ENCODE measurements at places on chromosomes 12 and 14.

GRCh38 chr12:19236656-19237055 lies 107.1 kb downstream of the PLEKHA5 start:
- DNase-seq: no peak

GRCh38 chr14:102927878-102928411 lies 5.5 kb downstream of the AMN start:
- DNase-seq: no peak

DNA sequence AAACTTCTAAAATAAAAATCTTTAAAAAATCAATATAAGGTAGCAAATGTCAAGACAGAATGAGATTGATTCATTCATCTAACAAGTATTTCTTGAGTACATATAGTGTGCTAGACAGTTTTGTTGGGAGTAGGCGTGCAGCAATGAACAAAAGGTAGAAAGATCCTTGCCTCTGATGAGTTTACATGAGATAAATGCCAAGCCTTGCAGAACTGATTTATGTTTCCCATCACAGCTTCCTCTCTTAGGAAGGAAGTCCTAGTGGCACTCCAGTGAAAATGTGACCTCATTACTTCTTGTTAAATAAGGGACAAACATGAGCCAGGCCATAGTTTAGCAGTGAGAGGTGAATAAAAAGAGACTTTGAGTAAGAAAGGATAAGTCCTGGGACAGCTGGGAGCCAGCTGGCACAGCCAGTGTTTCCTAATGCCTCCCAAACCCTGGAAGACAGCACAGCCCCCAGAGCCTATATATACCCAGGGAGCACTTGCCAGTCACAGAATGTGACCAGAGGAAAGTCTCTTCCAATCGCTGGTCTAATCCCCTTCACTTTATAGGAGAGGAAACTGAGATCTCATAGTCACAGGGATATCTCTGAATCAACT lies 4.7 kb upstream of the COCH start:
- no peak for DNase-seq

DNA sequence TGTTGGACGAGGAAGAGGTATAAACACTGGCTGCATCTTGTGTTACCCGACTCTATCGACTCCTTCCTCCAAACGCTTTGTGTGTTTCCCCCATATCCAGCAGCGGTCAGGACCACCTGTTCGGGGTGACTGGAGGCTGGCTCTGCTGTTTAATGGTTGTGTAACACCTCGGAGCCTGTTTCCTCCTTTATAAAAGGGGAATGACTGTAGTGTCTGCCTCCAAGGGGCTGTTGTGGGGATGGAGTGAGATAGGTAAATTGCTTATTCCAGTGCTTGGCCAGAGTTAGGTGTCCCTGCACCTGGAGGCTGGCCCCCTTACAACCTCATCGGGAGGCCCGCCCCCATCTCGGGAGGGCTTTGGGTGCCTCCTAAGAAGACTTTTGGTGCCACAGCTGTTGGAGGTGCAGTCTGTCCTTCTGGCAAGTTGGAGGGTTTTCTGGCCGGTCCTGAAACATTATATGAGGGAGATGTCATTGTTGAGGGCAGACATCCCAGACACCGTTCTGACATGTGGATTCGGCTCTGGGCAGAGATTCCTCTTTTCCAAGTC lies 1.1 kb downstream of the MLXIP start:
- DNase-seq: no peak

DNA sequence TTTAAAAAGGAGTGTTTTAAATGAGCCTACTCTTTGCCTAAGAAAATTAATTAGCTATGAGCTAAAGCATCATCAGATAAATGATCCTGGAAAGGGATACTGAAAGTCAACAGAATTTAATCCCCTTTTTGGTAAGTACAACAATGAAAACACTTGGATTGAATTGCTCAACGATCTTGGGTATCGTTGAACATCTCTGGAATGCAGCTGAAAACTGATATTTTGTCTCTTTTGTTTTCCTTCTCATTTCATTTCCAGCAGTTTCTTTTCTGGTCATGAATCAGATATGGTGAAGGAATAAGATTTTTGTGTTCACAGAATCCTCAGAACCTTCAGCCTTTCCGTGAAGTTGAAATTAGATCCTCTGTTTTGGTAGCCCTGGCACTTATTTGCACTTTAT lies 771.2 kb downstream of the FSCB start:
- DNase-seq: no peak

- no peak for DNase-seq
Measured at GRCh38 chr12:25051656-25052195, 102.8 kb upstream of the BCAT1 start.

GRCh38 chr12:104928036-104928745 lies 29.9 kb downstream of the SLC41A2 start:
- no peak for DNase-seq

- no peak for DNase-seq
Measured at GRCh38 chr12:106690569-106691305, 83.7 kb upstream of the RIC8B start.

DNA sequence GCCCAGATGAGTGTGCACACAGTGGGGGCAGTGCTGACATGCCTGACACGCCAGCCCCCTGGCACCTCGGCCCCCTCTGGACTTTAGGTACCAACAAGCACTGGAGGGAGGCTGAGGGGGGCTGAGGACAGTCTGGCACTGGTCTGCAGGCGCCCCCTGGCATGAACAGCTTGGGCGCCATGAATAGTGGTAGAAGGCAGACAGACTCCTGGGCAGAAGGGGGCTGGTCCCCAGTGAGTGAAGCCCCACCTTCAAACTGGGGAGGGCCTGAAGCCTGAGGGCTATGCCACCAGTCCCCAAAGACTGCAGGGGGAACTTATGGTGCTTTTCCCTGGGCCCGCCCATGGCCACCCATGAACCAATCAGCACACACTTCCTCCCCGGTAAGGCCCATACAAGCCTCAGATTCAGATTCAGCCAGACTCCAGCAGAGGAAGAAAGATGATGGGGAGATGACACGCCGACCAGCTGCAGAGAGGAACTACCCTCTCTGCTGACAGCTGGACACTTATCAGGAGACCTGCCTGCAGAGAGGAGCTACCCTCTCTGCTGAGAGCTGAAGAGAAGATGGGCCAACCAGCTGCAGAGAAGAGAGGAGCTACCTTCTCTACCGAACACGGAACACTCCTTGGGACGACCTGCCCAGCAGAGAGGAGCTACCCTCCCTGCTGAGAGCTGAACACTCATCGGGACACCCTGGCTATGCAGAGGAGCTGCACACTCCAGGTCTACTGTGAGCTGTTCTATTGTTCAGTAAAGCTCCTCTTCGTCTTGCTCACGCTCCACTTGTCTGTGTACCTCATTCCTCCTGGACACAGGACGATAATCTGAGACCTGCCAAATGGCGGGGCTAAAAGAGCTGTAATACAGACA lies 324.5 kb downstream of the PCNX1 start:
- no peak for DNase-seq

DNA sequence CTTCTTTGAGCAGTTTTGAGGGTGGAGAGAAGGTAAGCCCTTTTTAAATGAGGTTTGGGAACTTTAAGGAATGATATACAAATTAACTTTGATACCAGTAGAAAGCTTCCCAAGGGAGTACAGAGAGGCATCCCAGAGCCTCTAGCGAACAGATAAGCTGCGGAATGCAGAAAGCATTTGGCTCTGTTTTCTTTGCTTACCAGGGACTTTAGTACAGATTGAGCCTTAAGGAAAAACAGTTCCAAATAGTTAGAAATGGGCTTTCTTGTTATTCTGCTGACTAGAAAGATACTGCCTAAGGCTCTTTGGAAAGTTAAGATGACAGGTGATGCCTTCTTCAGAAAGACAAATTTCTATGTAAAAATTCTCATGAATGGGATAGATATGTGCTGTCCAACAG lies 261.7 kb upstream of the FOXN3 start:
- no peak for DNase-seq

- DNase-seq: peak; percentile 51
Measured at GRCh38 chr12:94545935-94546771, 86.5 kb upstream of the CEP83 start.

- DNase-seq: no peak
Measured at GRCh38 chr12:96186607-96187301, 7.4 kb upstream of the ELK3 start.

DNA sequence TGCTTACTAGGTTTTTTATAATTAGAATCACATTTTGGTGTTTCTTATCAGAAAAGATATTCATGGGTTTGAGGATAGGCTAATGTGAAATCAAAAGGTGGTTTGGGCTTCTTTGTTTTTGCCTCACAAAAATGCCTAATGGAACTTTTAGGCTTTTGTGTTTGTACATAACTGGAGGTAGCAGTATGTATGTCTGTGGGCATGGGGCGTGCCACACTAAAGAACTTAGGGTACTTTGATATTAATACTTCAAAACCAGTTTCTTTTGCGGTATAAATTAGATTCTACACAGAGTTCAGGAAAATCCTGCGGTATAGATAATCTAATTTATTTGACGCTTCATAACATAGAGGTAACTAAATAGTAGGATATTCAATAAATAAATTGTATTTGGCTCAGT lies 1.9 kb downstream of the ETV6 start:
- no peak for DNase-seq

DNA sequence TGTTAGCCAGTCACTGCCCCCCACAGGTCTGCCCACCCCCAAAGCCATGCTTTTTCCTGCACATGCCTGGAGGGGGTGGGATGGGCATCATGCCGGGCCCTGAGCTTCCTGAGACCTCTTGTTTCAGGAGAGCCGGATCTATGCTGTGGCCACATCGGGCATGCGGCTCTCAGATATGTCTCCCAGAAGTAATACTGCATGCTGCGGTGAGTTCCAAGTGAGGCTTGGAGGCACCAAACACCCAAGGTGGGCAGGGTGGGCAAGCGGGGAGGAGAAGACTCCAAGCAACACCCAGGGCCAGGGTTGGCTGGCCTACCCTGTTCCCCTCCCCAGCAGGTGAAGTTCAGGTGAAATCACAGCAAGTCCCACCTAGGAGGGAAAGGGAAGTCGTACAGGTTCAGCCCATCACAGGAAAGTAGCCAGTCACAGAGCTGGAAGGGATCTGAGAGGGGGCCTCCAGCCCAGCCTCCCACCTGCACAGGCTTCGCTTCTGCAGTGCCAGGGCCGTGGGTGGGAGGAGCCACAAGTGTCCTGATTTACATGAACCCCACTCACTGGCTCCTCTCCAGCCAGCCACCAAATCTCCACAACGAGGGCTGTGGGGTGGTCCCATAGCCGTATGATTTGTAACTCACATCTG lies 30.9 kb downstream of the PIGH start:
- DNase-seq: no peak

GRCh38 chr12:52561880-52562449 lies 9.0 kb upstream of the KRT71 start:
- no peak for DNase-seq

DNA sequence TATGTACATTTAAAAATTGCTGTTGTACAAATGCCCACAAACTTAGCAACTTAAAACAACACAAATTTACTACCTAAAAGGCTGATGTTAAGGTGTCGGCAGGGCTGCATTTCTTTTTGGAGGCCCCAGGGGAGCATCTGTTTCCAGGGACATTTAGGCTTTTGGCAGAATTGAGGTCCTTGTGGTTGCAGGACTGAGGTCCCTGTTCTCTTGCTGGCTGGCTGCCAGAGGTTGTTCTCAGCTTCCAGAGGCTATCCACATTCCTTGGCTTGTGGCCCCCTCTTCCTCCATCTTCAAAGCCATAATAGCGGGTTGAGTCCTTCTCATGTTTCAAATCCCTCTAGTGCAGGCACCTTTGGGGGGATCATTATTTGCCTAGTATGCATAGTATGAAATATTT lies 22.4 kb upstream of the KRT83 start:
- no peak for DNase-seq

DNA sequence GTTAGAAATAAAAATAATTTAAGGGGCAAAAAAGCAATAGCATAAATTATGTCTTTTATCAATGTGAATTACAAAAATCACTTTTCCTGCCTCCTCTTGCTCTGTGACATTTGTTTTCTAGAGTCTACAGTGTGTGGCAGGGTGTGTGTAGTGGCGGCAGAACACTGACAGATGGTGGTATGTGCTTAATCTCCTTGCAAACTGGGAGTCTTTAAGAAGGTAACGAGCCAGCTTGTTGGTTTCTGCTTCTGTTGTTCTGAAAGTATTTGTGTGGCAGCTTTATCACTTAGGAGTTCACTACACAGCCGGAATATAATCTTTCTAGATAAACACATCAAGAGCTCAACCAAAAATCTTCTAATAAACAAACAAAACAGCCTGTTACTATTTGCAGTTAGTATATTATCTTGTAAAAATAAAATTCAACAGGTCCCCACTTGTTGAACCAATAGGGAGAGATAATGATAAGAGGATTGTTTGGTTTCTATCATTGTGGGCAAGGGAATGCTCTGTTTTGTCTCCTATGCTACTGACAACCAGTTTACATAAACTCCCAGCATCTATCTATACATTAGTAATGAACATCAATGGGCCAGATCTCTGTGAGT lies 13.0 kb downstream of the CDKL1 start:
- DNase-seq: no peak

DNA sequence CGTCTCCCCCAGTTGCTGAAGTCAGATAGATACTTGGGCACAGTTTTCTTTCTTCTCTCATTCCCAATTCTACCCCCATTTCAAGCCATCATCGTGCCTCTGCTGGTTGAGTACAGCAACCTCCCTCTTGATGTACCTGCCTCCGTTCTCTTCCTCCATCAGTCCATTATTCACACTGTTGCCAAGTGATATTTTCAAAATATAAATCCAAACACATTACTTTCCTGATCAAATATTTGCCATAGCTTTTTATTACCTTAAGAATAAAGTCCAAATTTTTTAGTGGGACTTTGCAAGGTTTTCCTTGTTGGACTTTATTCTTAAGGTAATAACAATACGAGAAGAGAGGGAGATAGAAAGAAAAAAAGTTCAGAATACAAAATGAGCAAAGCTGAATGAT lies 18.6 kb upstream of the SSPN start:
- no peak for DNase-seq

GRCh38 chr14:65999865-66000264 lies 486.3 kb upstream of the CCDC196 start:
- no peak for DNase-seq

- DNase-seq: no peak
Measured at GRCh38 chr12:124294780-124295341, at the start of gene RFLNA. TSS of gene RFLNA (plus strand) at chr12:124295093. CDS start at chr12:124295430, 337 bp downstream.

GRCh38 chr14:94337274-94337673 lies 14.1 kb upstream of the SERPINA6 start:
- no peak for DNase-seq

- no peak for DNase-seq
Measured at GRCh38 chr14:39138440-39138839, 24.3 kb downstream of the GEMIN2 start.

GRCh38 chr12:119940897-119941296 lies 48.1 kb upstream of the BICDL1 start:
- peak; percentile 73 for DNase-seq

DNA sequence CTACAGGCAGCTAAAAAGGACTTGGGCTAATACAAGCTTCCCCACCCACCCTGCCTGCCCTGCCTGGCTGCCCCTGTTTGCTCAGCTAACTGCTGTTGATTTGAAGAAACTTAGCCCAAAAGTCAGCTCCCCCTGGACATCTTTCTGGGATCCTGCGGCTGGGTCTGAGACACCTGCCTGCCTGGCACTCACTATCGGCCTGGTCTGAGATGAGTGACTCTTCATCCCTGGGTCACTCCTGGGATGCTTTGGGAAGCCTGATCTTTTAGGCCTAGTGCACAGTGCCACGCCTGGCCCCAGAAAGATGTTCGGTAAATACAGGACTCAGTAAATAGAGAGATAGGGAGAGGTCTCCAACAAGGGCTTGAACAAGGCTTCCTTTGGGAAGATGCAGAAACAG lies 211.3 kb upstream of the DIO3 start:
- DNase-seq: no peak

Data from HFFc6 (cell line).